ENCODE measurements at places on chromosomes 7 and 10.

GRCh38 chr10:14326581-14326980, 4.1 kb downstream of the FRMD4A start:
- DNase-seq = no peak

DNA sequence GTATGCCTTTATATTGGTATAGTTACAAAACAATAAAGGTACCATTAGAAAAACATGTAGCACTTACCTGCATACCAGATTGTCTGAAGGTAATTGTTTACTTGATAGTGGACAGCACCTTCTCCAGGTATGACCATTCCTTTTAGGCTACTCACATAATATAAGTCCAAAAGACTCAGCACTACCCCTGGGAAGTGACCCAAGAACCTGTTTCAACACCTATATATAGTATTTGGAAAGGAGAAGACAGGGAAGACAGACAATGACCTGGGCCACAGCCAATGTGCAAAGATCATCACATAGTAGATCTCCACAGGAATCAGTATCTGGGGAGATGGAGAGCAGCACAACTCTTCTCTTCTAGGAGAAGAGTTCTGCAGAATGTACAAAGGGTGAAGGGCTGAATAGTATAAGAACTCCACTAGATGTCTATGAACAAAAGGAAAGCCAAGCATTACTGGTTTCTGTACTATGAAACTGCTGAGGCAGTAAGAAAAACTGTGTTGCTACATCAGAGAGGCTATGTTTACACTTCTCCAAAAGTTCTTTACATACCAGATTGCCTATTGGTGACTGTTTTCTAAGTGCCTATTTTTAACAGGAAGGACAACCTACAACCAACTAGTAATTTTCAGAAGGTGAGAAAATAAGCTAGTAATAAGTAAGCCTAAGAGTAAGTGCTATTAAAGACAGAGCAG, 159.2 kb downstream of the BTAF1 start:
- no peak for DNase-seq

DNA sequence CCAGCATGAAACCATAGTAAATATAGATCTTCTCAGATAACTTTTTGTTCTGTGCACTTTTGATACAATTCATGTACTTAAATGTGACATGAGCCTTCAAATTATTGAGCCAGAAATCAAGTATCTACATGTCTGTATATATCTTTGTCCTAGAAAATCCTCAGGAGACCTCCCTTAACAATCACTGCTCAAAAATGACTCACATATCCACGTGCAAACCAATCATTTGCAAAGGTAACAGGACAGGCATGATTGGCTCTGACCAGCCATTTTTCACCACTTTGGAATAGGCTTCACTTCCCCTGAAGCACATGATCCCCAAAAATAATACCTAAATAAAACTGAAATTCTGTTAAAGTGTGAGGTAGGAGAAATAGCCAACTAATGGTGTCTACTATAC, 902.5 kb downstream of the PCDH15 start:
- DNase-seq = no peak

GRCh38 chr7:155188821-155189581, 108.7 kb upstream of the INSIG1 start:
- DNase-seq = no peak

GRCh38 chr7:124856299-124856888, 73.2 kb downstream of the POT1 start:
- no peak for DNase-seq

- DNase-seq = no peak
Measured at GRCh38 chr10:76881477-76882220, 756.0 kb downstream of the KCNMA1 start.

GRCh38 chr7:134459981-134460380, 1.1 kb upstream of the AKR1B1 start:
- DNase-seq = no peak

GRCh38 chr10:75250934-75251333, 15.2 kb upstream of the COMTD1 start:
- DNase-seq = no peak

DNA sequence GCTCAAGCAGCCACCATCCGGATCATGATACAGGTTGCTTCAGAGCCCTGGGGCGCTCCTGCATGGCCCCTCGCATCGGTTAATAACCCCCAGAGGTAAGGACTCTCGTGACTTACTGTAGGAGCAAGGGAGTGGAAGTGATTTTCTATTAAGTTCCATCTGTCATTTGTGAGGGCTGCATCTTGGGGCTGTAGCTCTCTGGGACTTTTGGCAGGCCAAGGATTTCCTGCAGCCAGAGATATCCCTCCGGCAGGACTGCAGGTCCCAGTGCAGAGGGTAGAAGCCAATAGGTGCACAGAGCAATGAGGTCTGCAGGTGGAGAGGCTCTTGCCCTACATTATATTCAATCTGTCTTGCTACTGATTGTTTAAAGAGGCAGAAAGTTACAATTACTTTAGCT, 356.8 kb upstream of the ADARB2 start:
- no peak for DNase-seq

- DNase-seq = no peak
Measured at GRCh38 chr7:50628434-50629084, 63.4 kb upstream of the DDC start.

DNA sequence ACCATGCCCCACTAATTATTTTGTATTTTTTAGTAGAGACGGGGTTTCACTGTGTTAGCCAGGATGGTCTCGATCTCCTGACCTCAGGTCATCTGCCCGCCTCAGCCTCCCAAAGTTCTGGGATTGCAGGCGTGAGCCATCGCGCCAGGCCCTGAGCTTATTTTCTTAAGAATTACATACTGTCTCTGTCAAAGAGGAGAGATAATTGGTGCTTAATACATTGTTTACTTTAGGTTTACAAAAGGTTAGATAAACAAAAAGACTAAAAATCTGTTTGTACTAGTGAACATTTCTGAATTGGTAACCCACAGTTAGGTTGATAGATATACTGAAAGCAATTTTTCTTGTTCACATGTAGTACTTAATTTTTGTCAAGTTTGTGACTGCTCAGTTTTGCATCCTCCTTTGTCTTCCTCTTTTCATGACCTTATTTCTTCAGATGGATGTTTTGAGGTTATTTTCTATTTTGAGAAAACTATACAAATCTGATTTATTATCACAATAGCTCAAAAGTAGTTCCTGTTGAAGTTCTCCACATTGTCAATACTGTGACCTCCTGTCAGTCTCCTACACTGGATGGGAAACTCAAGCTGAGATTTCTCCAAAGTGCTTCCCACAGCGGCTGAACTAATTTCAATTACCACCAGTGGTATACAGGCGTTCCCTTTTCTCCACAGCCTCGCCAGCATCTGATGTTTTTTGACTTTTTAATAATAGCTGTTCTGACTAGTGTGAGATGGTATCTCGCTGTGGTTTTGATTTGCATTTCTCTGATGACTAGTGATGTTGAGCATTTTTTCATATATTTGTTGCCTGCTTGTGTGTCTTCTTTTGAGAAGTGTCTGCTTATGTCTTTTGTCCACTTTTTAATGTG, 22.5 kb downstream of the HHEX start:
- DNase-seq = no peak

DNA sequence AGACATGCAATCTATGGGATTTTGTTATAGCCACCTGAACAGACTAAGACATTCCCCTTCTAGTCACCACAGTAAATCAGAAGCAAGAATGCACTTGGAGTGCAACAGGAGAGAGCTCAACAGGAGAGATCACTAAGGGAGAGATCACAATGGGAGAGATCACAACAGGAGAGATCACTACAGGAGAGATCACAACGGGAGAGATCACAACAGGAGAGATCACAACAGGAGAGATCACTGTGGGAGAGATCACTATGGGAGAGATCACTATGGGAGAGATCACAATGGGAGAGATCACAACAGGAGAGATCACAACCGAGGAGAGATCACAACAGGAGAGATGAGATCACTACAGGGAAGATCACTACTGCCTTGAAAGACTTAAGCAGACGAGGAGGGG, 238.5 kb upstream of the PITRM1 start:
- no peak for DNase-seq

DNA sequence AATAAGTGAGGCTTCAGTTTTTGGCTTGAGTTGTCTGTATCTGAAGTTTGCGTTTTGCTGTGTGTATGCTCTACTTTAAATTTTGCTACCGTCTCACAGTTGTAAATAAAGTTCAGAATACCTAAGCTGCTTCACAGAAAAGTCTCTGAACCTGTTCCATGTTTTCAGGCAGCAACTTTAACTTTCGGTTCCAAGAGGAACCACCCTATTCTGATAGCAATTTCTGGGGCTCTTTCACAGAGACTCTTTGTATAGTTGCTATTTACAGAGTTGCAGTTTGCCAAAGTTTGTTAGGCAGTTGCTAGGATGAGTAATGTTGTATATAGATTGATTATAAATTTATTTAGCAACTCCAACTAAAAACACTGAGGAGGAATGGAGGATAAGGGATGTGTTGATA, 5.7 kb downstream of the FAM221A start:
- DNase-seq = no peak

DNA sequence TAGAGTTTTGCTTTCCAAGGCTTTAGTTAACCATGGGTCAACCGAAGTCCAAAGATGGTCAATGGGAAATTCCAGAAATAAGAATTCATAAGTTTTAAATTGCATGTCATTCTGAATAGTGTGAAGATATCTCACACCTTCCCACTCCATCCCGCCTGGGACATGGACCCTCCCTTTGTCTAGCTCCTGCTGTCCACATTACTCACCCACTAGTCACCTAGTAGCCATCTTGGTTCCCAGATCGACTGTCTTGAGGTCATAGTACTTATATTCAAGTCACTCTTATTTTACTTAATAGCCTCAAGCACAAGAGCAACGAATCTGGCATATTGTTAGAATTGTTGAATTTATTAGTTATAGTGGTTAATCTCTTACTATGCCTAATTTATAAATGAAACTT, 366.6 kb downstream of the PRPF18 start:
- no peak for DNase-seq

GRCh38 chr7:155870334-155871180, 58.3 kb upstream of the SHH start:
- DNase-seq = no peak

- DNase-seq = no peak
Measured at GRCh38 chr7:152419473-152420429, 16.1 kb downstream of the KMT2C start.
